Activated CD4-positive, alpha-beta memory T cell treated with anti-CD3 and anti-CD28 coated beads, Interleukin-2, amount 10 ng/mL, durations not matched to agents 7 days and 5 days (primary cell): ENCODE measurements at places on chromosomes 2 and 18. TPM values are rescaled to one million over a fixed set of nuclear protein-coding genes. Genes with fewer than 3 reads are reported as not detected.

GRCh38 chr2:70891572-70892357 lies 43.9 kb upstream of the ATP6V1B1 start:
- H3K27me3 ChIP-seq, result peaks cover 93% of the 10 kb centered on the region
- peaks cover 6% of the 10 kb centered on the region for H3K36me3 ChIP-seq
- H3K27ac ChIP-seq, result no peak overlapping the region
- H3K4me1 ChIP-seq, result peaks cover 25% of the 10 kb centered on the region

GRCh38 chr2:30235008-30235655 lies 3.8 kb downstream of the LBH start:
- peak overlapping the region; percentile 79 for H3K27ac ChIP-seq
- H3K36me3 ChIP-seq, result peaks cover 60% of the 10 kb centered on the region
- peaks cover 7% of the 10 kb centered on the region for H3K27me3 ChIP-seq
- peak; percentile 66 for DNase-seq
- H3K4me3 ChIP-seq, result peak overlapping the region; percentile 75
- H3K4me1 ChIP-seq, result peaks cover 78% of the 10 kb centered on the region

DNA sequence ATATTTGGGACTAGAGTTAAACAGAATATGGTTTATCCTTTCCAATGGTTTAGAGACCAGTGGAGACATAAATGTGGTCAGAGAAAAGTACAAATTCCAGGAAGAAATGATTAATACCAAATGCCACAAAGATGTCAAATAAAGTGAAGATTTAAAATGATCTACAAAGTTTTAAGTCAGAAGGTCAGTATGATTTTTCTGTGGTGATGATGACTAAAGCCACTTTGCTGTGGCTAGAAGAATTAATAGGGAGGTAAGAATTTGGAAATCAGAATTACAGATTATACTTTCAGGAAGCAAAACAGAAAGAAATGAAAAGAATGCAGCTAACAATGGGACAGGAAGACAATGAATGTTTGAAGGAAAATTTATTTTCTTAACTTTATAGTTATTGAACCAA lies 91.5 kb upstream of the CDH7 start:
- DNase-seq, result no peak
- H3K4me1 ChIP-seq, result no peaks in the 10 kb centered on the region

DNA sequence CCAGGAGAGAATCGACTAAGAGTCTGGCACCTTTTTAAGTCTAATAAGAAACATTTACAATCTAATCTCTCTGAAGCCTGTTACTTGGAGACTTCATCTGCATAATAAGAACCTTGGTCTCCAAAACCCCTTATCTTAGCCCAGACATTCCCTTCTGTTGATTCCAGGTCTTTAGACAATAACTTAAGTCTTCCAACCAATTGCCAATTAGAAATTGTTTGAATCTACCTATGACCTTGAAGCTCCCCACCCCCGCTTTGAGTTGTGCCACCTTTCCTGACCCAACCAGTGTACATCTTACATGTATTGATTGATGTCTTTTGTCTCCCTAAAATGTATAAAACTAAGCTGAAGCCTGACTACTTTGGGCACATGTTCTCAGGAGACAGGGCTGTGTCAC lies 49.5 kb upstream of the DTNA start:
- peaks cover 6% of the 10 kb centered on the region for H3K27me3 ChIP-seq
- no peak overlapping the region for H3K27ac ChIP-seq
- no peaks in the 10 kb centered on the region for H3K36me3 ChIP-seq

- no peak for DNase-seq
- no peaks in the 10 kb centered on the region for H3K27me3 ChIP-seq
- H3K36me3 ChIP-seq, result no peaks in the 10 kb centered on the region
- peaks cover 40% of the 10 kb centered on the region for H3K4me1 ChIP-seq
Measured at GRCh38 chr2:231613331-231613662, 20.6 kb downstream of the TEX44 start.

DNA sequence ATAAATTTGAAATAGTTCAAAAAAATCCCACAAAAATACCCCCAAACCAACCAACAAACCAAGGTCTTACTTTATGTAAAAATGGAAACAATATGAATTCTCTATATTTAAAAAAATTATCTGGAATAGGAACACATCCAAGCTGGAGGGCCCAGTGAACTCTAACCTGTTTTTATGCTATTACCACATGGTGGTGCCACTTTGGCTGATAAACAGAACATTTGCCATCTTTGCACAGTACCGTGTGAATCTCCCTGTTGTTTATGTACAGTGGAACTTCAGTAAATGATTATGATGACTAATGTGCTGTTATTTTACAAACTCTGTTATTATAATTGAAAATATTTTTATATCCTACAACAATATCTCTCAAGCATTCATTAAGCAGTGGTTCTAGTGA lies 145.3 kb upstream of the SMAD7 start:
- peaks cover 17% of the 10 kb centered on the region for H3K4me1 ChIP-seq
- no peak overlapping the region for H3K27ac ChIP-seq
- no peak overlapping the region for H3K4me3 ChIP-seq
- no peaks in the 10 kb centered on the region for H3K27me3 ChIP-seq

- peaks cover 77% of the 10 kb centered on the region for H3K36me3 ChIP-seq
- DNase-seq, result no peak
Measured at GRCh38 chr2:39107724-39108273, 13.1 kb downstream of the SOS1 start.

The TRIM43B gene
- total RNA-seq, result not detected

- no peak overlapping the region for H3K4me3 ChIP-seq
- DNase-seq, result no peak
- H3K36me3 ChIP-seq, result no peaks in the 10 kb centered on the region
- peaks cover 5% of the 10 kb centered on the region for H3K27me3 ChIP-seq
- H3K27ac ChIP-seq, result no peak overlapping the region
- peaks cover 8% of the 10 kb centered on the region for H3K4me1 ChIP-seq
Measured at GRCh38 chr2:20521682-20522189, 74.9 kb downstream of the RHOB start.

The AQP12A gene
- total RNA-seq, result not detected

DNA sequence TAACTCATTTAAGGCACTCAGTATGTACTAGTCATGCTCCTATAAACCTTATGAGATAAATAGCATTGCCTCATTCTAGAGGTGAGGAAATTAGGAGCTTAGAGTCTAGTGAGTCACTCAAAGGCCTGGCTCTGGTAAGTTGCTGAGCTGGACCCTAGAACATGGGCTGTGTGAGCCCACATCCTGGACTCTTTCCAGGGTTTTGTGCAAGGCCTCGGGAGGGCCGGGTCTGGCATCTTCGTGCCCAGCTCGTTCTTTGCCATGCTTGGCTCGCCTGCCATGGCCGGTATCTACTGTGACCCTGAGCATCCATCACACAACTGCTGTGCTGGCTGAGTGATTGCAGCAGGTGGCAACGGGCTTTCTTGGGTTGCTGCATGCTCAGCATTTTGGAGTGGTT lies 168.0 kb downstream of the LPIN1 start:
- no peaks in the 10 kb centered on the region for H3K4me1 ChIP-seq
- H3K27ac ChIP-seq, result no peak overlapping the region
- no peaks in the 10 kb centered on the region for H3K36me3 ChIP-seq
- H3K4me3 ChIP-seq, result no peak overlapping the region
- DNase-seq, result no peak

DNA sequence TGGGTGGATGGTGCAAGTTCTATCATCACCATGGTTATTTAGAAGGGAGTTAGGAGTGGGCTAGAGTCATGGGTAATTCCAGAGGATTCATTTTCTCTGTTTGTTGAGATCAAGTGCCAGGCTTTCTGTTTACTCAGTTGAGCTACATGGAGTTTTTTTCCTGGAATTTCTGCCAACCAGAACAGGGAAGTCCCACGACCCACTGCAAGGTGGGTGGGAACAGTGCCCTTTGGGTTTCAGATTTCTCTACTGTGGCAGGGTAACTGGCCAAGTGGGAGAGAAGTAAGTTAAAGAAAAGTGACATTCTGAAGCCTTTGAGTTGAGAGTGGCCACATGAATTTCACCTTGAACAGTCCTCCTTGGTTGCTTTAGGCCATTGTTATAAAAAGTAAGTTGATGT lies 138.9 kb downstream of the SLC39A10 start:
- no peak for DNase-seq
- H3K4me3 ChIP-seq, result no peak overlapping the region
- no peaks in the 10 kb centered on the region for H3K27me3 ChIP-seq
- no peak overlapping the region for H3K27ac ChIP-seq

The IL1A gene
- total RNA-seq, result 4.8 TPM

The CENPA gene
- total RNA-seq, result 39.5 TPM

DNA sequence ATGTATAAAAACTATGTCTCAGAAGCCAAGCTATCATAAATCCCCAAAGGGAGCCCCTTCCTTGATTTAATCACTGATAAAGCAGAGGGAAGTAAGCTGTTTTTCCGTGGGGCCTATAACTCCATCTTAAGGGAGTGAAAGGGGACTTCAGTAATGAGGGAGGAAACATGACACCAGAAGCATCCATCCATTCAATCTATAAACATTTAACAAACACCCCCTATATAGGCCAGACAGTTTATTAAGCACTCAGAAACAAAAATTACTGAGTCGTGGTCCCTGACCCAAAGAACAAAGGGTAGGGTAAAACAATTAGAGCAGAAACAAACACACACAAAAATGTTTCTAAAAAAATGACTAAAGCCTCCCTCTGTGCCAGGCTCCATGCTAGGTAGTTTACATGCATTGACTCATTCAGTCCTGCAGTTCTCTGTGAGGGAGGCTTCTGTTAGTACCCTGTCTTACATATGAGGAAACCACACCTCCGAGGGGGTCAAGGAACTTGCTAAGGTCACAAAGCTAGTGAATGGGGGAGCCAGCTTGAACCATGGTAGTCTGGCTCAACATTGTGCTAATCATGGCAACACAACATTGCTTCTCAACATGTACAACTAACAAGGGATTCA lies 472.1 kb downstream of the CDH2 start:
- DNase-seq, result no peak
- H3K4me1 ChIP-seq, result no peaks in the 10 kb centered on the region

The GCA gene
- total RNA-seq, result 15.4 TPM

- DNase-seq, result no peak
- H3K27me3 ChIP-seq, result peaks cover 8% of the 10 kb centered on the region
- H3K4me3 ChIP-seq, result no peak overlapping the region
- H3K4me1 ChIP-seq, result peaks cover 21% of the 10 kb centered on the region
Measured at GRCh38 chr2:176830362-176830761, 382.2 kb upstream of the HNRNPA3 start.

- no peak for DNase-seq
- peak overlapping the region; percentile 55 for H3K4me3 ChIP-seq
- H3K27ac ChIP-seq, result no peak overlapping the region
- no peaks in the 10 kb centered on the region for H3K36me3 ChIP-seq
- peaks cover 73% of the 10 kb centered on the region for H3K27me3 ChIP-seq
Measured at GRCh38 chr18:32469190-32469651, 1.5 kb downstream of the GAREM1 start.

GRCh38 chr2:217271813-217272212 lies 411.9 kb upstream of the TNP1 start:
- no peaks in the 10 kb centered on the region for H3K36me3 ChIP-seq
- no peaks in the 10 kb centered on the region for H3K27me3 ChIP-seq
- no peak overlapping the region for H3K4me3 ChIP-seq
- no peak for DNase-seq
- H3K4me1 ChIP-seq, result no peaks in the 10 kb centered on the region
- H3K27ac ChIP-seq, result no peak overlapping the region

DNA sequence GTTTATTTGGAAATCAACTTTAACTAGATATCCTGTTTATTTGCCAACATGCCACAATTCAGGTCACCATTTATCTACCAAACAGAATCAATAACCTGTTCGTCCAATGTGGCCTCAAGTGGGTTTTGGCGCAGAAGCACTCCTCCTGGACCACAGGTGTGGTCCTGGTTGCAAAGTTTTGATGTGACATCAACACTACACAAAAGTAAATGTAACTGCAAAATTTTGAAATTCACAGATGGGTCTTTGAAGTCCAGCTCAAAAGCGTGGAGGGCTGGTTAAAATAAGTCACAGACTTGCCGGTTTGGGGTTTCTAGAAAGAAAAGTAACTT lies 474 bp upstream of the GCA start:
- H3K4me3 ChIP-seq, result peak overlapping the region; percentile 86
- no peaks in the 10 kb centered on the region for H3K36me3 ChIP-seq
- no peak for DNase-seq
- H3K27ac ChIP-seq, result peak overlapping the region; percentile 55
- peaks cover 14% of the 10 kb centered on the region for H3K4me1 ChIP-seq

DNA sequence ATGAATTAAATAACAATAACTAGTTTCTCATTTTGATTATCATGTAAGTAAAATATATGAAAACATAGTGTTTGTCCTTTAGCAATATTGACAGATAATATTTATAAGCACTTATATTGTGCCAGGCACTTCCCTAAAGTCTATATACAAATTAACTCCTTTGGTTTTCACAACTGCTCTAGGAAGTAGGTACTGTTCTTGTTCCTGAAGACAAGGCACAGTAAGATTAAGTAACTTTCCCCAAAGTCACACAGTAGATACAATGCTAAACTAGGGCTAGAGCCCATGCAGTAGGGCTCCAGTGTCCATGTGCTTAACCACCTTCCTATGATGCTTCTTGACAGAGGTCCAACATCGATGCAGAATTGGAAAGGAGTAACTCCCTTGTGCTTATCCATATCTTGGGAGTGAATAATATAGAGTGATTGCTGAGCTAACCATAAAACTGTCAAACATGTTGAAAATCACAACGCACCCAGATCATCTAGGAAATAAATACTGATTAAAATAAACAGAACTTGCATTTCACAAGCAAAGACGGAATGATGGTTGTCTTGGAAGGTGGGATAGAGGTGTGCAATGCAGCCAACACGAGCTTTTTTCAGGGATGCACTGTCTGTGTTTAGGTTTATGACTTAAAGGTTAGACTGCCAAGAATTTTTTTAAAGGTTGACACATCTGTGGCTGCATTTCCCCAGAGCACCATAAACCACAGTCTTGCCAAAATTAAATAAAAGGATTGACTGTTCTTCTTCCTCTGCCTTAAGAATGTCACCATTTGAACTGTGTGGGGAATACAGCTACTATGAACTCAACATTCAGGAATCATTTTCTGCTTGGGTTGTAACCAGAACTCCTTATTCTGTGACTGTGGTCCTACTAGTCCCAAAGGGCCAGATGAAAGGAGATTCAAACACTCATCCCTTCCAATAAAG lies 80.8 kb downstream of the ANKRD44 start:
- H3K4me3 ChIP-seq, result no peak overlapping the region
- H3K27me3 ChIP-seq, result no peaks in the 10 kb centered on the region
- H3K4me1 ChIP-seq, result peaks cover 70% of the 10 kb centered on the region
- H3K27ac ChIP-seq, result no peak overlapping the region

GRCh38 chr2:144471305-144472045 lies 48.4 kb downstream of the ZEB2 start:
- no peak overlapping the region for H3K4me3 ChIP-seq
- peaks cover 4% of the 10 kb centered on the region for H3K36me3 ChIP-seq
- no peak overlapping the region for H3K27ac ChIP-seq
- peaks cover 16% of the 10 kb centered on the region for H3K4me1 ChIP-seq
- no peak for DNase-seq
